ENCODE measurements at places on chromosomes 4 and X.

DNA sequence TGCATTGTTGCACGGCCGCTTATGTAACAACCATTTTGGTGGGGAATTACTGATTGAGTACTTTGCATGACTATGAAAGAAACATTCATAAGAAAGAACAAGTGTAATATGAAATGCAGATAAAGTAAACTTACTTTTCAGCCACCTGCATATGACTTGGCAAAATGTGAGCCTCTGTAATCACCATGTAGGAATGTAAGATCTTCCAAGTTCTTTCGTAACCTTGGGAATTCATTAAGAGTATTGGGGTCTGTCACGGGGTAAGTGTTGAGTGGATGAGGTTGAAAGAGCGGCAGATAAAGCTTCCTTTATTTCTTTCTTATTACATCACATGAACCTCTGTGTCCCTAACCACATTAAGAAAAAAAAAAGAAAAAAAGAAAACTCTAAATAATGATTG is 348.5 kb upstream of the NR3C2 start:
- DNase-seq, result no peak

- no peak for DNase-seq
These were observed 6.8 kb upstream of the ODAPH start for GRCh38 chr4:75549019-75549418.

DNA sequence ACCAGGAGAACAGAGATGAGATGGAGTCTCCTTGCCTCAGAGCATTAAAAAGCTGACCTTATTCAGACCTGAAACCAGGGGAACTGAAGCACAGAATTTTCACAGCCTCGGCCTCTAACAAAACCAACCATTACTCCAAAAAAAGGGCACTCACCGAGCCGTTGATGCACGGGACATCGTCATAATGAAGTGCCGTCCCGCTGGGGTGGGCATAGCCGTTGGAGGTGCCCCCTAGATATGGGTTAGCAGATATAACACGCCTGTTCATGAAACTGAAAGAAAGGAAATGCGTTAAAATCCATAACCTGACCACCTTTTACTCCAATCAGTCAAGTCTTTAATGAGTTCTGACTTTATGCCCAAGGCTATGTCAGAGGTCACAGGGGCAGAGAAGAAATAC is 153.6 kb downstream of the AFAP1 start:
- DNase-seq, result no peak

DNA sequence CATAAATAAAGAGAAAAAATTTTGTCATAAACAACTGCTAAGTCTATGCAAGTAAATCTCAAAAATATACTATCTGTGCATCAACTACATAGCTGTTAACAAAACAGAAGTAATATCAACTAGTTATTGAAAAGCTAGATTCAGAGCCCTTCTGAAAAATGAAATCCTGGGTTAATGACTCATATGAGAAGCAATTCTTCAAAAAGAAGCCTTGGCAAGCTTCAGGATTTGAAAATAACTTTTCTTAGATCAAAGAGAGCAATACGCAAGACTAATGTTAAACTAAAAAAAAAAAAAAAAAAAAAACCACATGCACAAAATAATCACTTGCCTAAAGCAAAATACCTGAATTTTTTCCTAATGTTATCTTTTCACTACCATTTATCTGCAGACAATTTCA is 566.1 kb upstream of the BOD1L1 start:
- no peak for DNase-seq

Measured in NCI-H446 treated with DMSO at 0.1 percent for 48 hours (cell line).